Activated T-helper 1 cell treated with anti-CD3 and anti-CD28 coated beads, Interleukin-12 subunit alpha, Interleukin-12 subunit beta, Interleukin-2, Interleukin-4 antibody, amounts not matched to agents 30 ng/mL and 10 ng/mL and 1 ng/mL, durations not matched to agents 14 hours and 24 hours and 36 hours (primary cell): ENCODE measurements at places on chromosomes 12 and 14. TPM values are rescaled to one million over a fixed set of nuclear protein-coding genes. Genes with fewer than 3 reads are reported as not detected.

DNA sequence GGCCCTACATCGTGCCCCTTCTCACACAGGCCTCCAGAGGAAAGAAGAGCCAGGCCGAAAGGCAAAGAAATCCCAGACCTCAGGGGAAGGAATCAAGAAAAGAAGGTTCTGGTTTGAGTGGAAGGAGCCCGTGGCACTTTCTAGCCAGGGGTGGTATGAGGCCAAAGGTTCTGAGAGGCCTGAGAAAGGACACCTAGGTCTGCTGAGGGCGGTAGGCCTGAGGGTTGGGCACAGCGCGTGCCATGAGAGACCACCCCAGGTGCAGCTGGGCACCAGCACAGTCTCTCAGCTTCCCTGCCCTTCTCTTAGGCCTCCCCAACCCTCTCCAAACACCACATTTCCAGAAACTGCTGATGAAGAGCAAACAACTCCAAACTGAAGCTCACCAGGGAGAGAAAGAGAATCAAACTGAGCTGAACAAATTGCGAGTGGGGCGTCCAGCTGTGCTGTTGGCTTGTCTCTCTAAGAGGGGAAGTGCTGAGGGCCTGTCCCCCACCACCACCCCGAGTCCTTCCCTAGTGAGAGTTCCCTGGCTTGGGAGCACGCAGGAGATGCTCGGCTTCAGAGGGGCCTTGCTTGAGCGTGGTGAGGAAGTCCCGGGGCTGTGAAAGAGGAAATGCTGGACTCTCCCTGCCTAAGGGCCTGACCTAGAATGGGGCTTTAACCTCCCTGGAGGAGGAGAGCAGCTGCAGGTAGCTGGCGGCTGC, 184.8 kb downstream of the ZFP36L1 start:
- DNase-seq, result no peak

C12orf56 gene
- total RNA-seq, result 0.15 TPM in 1 of 2 replicates, not detected in the other

- DNase-seq, result no peak
Observed at GRCh38 chr14:87542288-87542687, 450.7 kb downstream of the GALC start.

GRCh38 chr12:109718390-109718789, 4.8 kb downstream of the FAM222A start:
- no peak for DNase-seq

BIN2 gene
- total RNA-seq, result 40.9 and 43.3 TPM in 2 replicates

OASL gene
- 2.4 and 3.1 TPM in 2 replicates for total RNA-seq

- DNase-seq, result no peak
Observed at GRCh38 chr12:129127771-129128170, 274.5 kb downstream of the GLT1D1 start.

GRCh38 chr12:104216521-104216924, 944 bp downstream of the TXNRD1 start:
- DNase-seq, result no peak

GRCh38 chr12:44509471-44509870, 366.6 kb downstream of the NELL2 start:
- no peak for DNase-seq

CPNE6 gene
- not detected in 2 replicates for total RNA-seq

INHBC gene
- total RNA-seq, result 0.15 TPM in 1 of 2 replicates, not detected in the other

GRCh38 chr12:111758120-111758561, 8.6 kb upstream of the ALDH2 start:
- no peak for DNase-seq

PPP1R36 gene
- not detected in 2 replicates for total RNA-seq

C12orf76 gene
- 20.3 and 20.8 TPM in 2 replicates for total RNA-seq
